ENCODE measurements at places on chromosomes 13 and 19.

DNA sequence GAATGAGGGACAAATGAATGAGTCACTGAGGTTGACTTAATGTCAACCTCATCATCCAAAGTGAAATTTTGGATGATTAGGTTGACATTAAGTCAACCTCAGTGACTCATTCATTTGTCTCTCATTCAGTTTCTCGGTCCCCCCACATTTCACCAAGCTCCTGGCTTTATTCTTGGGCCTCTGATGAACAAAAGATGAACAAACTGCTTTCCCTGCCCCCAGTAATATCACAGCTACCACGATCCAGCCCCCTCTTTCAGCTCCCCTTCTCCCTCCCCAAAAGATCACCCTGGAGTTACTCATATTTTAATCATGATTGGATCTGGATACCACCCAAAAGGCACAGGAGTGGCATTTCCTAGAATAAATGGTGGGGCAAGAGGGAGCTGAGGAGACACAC, 10.8 kb downstream of the CEACAM18 start:
- DNase-seq = no peak

DNA sequence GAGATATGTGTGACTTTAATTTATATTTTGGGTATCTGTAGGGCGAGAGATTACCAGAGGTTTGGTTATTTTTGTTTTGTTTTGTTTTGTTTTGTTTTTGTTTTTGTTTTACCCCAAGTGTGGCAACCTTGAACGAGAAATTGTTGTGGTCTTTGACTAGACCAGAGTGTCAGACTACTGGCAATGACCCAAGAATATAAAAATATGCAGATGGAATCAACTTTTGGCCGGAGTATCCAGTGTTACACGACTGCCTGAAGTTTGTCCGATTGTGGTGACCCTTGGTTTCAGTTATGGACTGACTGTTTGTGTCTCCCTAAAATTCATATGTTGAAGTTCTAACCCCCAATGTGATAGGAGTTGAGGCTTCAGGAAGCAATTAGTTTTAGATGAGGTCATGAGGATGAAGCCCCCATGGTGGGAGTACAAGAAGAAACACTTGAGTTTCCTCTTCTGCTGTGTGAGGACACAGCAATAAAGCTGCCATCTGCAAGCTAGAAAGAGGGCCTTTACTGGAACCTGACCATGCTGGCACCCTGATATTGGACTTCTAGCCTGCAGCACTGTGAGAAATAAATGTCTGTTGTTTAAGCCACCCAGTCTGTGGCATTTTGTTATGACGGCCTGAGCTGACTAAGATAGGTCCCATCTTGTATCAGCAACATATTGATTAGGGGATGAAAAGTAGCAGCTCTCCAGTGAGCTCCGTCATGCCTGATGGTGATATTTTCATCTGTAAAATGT, 261.7 kb downstream of the MTUS2 start:
- no peak for DNase-seq

GRCh38 chr13:40974460-40975407, 44.4 kb downstream of the ELF1 start:
- DNase-seq = no peak

GRCh38 chr19:50498219-50499056, 12.6 kb downstream of the JOSD2 start:
- no peak for DNase-seq

DNA sequence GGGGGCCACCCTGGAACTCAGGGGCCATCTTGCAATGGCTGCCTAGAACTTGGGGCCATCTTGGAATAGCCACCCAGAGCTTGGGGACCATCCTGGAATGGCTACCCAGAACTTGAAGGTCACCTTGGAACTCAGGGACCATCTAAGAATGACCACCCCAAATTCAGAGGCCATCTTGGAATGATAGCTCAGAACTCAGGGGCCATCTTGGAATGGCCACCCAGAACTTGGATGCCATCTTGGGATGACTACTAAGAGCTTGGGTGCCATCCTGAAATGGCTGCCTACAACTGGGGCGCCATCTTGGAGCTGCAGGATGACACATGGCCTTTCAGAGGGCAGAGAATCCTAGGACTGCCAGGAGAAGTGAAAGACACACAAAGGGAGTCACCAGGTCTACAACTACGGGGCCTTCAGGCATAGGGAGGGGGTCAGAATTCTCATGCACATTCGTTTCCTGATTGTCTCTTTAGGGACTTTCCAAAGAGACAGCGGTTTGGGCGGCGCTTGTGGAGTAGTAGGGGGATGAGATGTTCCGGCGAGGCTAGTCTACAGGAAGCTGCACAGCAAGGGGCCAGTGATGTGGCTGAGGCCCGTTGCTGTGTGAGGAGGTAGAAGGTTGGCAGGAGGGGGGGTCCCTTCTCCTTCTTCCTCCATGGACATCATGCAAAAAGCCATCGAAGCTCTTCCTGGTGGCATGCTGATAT, 125.0 kb downstream of the IER2 start:
- DNase-seq = no peak

All from DMS79 (cell line).